ENCODE measurements at places on chromosomes 3 and 15.

GRCh38 chr3:140384028-140384771 lies 293.7 kb upstream of the TRIM42 start:
- DNase-seq, result no peak

DNA sequence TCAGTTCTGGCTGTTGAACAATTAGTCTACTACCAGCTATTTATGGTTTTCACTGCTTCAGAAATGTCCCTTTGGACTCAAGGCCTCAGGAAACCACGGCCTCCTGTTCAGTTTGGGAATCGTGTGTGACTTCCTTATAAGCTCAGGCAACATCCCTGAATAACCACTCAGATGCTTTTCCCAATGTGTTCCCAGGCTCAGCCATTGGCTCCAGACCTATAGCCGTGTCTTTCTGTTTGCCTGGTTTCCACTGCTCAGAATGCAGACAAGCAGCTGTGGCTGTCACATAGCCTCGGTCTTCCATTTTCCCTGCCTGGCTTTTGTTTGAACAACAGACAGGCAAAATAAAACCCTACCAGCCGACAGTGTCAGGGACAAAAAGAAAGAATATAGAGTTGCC lies 63.2 kb upstream of the ATP2B2 start:
- no peak for DNase-seq

DNA sequence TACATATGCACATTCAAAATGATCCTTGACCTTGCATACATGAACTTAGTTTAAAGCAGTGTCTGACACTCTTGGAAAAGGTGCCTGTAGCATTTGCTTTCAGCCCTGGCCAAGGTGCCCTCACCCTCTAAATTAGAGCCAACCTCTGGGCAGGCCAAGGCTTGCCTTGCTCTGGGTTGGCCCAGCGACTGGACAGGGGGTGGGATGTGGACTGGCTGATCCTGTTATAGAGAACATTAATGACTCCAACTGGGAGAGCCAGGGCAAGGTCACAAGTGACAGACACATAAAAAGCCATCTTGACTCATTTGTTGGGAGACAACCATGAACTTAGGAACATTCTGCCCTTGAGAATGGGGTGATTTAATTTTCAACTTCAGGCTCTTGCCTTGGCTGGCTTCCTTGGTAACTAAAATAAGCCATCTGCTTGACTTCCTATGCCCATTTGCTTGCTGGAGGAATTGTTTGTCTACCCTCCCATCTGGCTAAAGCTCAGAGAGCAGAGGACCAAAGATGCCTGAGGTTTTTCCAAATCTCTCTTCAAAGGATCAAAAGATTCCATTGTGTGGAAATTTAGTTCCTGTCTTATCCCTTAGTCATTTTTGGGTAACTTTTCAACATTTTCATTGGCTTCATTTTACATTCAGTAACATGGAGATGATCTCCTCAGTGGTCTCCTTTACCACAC lies 403.7 kb downstream of the SOX2 start:
- no peak for DNase-seq

GRCh38 chr3:129827765-129828164 lies 65.7 kb downstream of the TMCC1 start:
- DNase-seq, result peak; percentile 9

- no peak for DNase-seq
Measured at GRCh38 chr3:151306168-151306810, 10.3 kb downstream of the GPR87 start.

DNA sequence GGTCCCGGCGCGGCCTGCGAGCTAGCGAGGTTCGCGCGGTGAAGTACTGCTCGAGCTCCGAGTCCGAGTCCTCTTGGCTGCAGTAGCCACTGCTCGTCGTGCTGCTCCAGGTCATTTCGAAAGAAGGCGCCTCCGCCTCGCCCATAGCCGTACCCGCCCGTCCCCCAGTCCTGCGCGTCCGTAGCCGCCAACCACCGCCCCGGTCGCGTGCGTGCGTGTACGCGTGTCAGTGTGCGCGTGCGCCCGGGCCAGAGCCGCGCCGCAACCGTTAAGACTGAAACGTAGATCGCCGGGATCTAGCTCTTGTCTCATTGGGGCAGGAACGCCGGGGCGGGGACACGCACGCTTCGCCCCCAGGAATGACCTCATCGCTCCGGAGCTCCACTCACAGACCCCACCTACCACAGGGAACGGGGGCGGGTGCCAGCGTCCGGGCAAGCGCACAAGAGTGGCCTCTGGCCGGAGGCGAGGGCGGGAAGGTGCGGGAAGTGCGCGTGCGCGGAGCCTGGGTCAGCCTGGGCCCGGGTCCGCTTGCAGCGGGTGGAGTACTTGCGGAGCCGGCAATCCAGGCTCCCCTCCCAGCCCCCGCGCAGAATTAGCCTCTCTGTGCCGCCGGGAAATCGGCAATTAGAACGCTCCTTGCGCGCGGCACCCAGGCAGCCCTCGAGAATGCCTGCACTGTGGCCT lies 3.3 kb downstream of the RASSF1 start:
- peak; percentile 99 for DNase-seq

DNA sequence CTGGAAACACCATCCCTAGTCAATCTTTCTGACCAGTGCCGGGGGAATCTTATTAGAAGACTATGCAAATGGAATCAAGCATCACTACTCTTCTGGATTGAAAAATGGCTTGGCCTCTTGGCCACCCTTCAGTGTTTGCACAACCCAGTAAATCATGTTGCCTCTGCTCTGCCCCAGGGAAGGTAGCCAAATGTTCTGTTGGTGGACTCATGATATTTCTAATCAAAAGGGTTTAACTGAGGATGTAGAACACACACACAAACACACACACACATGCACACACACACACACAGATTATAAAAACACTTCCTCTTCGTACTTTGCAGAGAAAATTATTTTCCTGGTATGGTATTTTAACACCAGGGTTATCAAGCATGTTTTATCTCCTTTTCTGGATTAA lies 7.9 kb downstream of the RBP2 start:
- no peak for DNase-seq

- DNase-seq, result no peak
Measured at GRCh38 chr3:12423131-12423530, 61.1 kb upstream of the TSEN2 start.

GRCh38 chr15:92625251-92625980 lies 30.2 kb downstream of the FAM174B start:
- no peak for DNase-seq

DNA sequence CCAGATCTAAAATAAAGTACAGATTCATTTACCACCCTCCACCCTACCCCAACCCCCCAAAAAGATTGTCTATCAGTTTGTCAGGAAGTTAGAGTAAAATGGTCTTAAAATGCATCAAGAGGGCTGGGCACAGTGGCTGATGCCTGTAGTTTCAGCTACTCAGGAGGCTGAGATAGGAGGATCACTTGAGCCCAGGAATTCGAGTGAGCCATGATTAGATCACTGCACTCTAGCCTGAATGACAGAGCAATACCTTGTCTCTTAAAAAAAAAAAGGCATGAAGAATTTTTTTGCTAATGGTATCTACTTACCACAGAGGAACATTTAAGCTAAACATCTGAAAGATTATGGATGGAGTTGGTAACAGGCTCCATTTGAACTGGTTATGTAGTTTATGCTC lies 71.0 kb downstream of the RBM6 start:
- DNase-seq, result no peak

DNA sequence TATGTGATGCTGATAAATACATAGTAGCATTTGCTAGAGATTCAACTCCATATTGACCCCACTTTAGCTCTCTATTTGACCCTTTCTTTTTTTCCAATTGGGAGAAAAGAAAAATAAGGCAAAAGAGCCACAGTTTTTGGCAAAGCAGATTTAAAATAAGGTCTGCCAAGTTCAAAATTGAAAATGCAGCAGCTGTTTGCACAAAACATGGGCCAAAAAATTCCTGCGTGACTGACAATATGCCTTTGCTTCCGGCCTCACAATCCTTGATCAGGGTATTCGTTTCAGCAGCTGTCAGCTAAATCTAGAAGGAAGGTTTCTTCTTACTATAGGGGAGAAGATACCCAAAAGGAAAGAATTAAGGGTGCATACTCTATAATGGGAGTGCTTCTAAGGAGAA lies 563.5 kb upstream of the CCDC54 start:
- no peak for DNase-seq

DNA sequence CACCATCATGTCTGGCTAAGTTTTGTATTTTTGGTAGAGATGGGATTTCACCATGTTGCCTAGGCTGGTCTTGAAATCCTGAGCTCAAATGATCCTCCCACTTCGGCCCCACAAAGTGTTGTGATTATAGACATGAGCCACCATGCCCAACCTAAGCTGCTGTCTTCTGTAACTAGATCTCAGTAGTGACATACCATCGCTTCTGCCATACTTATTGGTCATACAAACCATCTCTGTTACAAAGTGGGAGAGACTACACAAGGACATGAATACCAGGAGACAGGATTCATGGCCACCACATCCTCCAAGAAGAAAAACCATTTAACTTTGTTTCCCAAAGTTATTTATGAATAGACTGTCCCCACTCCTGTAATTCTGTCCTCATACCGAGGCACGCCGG lies 81.3 kb downstream of the SMAD6 start:
- no peak for DNase-seq

DNA sequence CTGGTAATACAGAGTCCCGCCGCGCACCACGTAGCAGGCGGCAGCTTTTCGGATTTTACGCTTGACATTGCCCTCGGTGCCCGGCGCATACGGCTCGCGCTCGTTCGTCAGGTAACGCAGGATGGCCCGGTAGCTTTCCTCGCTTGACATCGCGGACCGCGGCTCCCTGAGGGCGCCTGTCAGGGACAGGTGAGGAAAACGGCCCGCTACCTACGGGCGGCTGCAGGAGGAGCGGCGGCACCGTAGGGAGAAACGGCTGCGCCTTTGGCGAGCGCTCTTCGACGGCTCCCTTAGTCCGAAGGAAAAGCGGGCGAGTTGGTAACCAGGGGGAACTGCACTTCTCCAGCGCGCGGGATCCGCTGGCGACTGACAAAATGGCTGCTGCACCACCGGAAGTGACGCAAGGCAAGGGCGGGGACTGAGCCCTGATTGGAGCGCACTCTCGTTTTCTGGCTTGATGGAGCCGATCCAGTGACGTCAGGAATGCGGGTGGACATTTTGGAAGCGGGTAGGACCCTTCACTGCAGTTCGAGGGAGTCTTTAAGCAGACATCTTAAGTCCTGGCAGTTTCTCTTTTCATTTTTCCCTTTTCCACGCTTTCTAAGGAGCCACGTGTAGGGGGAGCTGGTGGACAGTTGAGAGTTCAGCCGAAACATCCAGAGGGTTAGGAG lies at the start of gene ZBTB11:
Gene ZBTB11 (minus strand): TSS at position 368 of the 671 bp plus-strand sequence. CDS start 218 bp downstream, at position 150.
- DNase-seq, result no peak

- DNase-seq, result no peak
Measured at GRCh38 chr3:126858887-126859286, 124.0 kb upstream of the PLXNA1 start.

DNA sequence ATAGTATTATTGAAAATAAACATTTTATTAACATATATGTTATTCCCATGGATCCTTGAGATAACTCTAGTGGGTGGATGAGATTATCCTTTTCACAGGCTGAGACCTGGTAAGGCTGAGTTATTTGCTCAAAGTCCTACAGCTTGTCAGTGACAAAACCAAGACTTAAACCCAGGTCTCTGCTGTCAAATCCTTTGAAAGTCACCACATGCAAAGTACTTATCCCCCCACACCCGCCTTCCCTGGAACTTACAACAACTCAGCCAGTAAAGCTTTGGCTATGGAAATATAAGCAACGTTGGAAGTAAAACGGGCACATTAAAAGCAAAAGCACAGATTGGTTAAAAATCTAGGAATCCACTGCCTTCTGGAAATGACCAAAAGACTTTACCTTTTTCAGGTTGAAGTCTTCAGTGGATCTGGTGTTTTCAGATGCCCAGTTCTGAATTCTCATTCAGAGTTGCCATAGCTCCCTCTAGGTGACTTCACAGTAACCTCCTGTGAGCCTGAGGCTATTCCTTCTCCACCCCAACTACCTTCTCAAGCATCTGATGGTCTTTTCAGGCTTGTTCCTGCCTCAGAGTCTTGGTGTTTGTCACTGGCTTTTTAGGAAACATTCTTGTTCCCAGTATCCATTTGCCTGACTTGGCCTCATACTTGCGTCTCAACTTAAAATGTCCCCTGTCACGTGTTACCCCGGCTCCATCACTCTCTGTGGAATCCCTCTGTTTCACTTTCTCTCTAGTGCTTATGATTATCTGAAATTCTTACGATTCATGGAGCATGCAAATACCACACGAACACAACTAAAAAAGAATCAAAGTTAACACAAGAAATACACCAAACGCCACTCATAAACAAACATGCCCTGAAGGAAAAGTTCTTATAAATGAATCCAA lies 131.2 kb downstream of the MAGI1 start:
- DNase-seq, result no peak

DNA sequence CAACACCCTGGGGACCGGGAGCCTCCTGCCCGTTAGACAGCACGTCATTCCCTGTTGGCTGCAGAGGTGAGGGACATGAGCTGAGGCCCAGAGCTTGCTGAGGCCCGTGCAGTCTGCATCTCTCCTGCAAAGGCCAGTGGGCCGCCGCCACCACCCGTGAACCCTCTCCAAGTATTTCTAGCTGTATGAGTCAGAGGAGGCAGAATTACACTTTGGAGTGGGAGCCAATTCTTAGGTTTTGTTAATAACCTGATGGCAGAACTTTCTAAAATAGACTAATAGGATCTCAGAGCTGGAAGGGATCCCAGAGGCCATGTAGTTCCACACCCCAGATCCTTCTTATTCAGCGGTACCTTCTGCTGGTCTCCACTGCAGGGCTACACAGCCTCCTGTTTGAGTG lies 335.2 kb upstream of the CTDSPL start:
- DNase-seq, result no peak

- DNase-seq, result no peak
Measured at GRCh38 chr15:58566029-58566428, 134.2 kb downstream of the LIPC start.

DNA sequence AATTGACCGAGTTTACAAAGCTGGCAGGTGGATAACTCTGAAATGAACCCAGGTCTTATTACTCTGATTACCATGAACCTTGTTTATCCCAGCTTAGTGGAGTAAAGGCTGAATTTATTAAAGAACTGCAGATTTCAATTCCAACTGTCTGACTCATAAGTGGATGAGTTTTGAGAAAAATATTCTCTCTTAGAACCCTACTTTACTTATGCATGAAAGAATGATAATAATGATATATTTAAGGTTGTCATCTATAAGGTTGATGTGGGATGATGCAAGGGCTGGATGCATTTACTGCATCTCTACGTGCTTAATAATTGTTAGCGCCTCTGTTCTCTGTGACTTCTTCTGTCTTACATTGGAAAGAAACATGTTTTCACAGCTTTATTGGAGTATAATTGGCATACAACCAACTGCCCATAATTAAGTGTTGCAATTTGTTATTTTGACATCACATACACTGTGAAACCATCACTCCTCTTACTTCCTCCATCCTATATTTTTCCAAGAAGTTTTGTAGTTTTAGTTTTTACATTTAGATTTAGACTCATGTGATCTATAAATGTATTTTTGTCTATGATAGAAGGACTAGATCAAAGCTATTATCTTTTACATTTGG lies 771.2 kb upstream of the ARRDC4 start:
- DNase-seq, result no peak

DNA sequence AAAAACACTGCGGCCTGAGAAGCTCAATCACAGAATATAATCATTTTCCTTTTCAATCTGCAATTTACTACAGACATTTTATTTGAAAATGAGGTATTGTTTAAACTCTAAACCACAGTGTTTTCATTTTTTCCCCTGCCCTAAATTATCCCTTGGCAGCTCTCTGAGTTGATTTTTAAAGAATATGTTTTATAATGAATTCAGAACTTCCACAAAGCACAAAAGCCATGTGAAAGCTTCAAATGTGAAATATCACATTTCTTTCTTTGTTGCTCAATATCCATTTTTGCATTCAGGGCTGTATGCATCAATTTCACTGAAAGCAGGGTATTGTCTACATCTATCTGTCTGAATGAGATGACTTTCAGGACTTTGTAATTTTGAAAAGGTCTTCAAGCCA lies 813.6 kb upstream of the ALCAM start:
- DNase-seq, result no peak
